ENCODE measurements at places on chromosomes 13 and 19.

DNA sequence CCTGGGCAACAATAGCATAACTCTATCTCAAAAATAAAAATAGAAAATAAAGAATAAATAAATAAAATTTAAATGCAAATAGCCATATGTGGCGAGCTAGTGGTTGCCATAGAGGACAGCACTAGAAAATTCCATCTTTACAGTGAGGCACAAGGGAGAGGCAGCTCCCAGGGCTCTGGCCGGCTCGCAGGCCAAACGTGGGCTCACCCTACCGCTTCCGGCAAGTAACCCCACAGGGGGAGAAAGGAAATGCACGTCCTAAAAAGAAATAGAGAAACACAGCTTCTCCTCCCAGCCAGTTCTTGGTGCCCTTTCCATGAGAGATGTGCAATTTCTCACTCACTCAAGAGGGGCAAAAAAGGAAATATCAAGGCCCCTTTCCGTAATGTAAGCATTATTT lies 12.4 kb upstream of the GRWD1 start:
- no peak for DNase-seq

DNA sequence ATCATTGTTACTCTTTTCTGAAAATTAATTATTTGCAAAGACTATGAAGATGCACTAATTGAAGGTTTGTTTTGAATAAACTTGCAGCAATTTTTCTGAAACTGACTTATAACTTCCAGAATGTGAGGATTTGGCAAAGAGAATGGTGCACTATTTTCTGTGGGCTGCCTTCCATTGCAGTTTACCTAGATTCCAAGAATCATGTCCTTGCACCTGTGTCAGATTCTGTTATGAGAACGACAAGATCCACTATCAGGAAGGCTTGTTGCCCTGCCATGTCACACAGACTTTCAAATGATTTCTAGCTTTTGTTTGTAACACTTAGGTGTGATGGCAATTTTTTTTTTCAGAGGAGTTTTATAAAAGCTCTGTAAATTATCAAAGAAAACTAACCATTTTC lies 5.6 kb upstream of the SLAIN1 start:
- DNase-seq = no peak

- no peak for DNase-seq
Observed at GRCh38 chr19:5436948-5437306, 18.3 kb upstream of the ZNRF4 start.

DNA sequence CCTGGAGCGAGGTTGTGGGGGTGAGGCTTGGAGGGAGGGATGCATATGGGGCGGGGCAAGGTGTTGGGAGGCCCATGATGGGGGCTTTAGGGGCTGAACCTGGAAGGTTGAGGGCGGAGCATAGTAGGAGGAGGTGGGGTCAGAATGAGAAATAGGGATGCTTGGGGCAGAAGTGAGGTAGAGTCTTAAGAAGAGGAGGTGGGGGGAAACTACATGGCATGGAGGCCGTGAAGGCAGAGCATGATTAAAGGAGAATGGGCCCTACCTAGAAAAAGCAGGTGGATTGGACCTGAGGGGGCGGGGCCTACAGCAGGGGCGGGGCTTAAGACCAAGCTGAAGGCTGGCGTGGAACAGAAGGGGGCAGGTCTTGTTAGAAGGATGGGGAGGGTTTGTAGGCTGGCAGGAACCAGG lies 799 bp downstream of the NR1H2 start:
- DNase-seq = no peak

- no peak for DNase-seq
Observed at GRCh38 chr19:44955505-44956439, 592 bp downstream of the CLPTM1 start.

- DNase-seq = no peak
Observed at GRCh38 chr19:53374743-53375142, 9.2 kb downstream of the ZNF525 start.

DNA sequence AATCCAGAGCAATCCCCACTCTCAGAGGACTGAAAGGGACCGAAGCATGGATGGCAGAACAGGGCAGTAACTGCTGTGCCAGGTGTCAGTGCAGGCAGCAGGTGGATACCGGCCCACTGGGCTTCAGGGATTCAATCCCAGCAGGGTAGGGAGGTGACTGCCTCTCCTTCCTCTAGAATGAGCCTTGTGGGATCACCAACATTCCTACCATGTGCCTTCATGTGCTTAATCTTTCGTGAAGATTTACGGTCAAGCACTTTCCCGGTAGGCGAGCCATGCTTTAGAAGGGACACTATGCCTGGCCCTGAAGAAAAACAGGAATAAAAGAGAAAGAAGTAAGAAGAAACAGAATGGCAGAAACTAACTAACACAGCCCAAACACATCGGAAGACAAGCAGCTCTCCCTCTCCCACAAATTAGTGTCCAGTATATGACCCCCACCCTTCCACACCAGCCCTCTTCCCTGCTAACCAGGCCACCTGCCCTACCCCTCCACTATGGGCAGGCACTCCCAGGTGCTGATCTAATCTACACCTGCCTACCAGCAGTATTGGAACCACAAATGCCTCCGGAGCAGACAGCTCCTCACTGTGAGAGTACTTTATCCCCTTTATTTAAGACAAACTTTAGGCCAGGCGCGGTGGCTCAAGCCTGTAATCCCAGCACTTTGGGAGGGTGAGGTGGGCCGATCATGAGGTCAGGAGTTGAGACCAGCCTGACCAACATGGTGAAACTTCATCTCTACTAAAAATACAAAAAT lies 162.5 kb downstream of the NUFIP1 start:
- DNase-seq = no peak

GRCh38 chr19:6707658-6708018 lies 12.8 kb downstream of the C3 start:
- no peak for DNase-seq

- DNase-seq = no peak
Observed at GRCh38 chr19:12689581-12690216, 1.9 kb downstream of the GNG14 start.

- DNase-seq = peak; percentile 72
Observed at GRCh38 chr19:47247308-47247990, 8.9 kb upstream of the CCDC9 start.

DNA sequence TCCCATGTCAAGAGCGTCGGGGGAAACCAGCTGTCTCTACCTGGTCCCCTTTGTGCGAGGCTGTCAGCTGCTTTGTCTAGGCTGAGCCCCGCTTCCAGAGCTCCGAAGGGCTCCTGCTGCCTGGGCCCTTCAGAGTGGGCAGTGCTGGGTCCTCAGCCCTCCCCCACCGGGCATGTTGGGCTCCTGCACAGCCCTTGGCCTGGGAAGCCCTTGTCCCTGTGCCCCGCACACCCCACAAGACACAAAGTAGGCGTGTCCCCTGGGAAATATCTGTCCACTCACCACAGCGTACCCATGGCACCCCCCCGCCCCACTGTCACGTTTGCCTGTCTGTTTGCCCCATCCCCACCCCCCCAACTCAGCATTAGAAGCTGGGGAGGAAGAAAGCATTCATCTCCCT lies 39.6 kb upstream of the RANBP3 start:
- DNase-seq = no peak

- no peak for DNase-seq
Observed at GRCh38 chr13:34765446-34766180, 176.5 kb upstream of the NBEA start.

- no peak for DNase-seq
Observed at GRCh38 chr13:25347151-25347550, 24.6 kb upstream of the ATP8A2 start.

GRCh38 chr19:18417250-18418028 lies 1.8 kb upstream of the SSBP4 start:
- DNase-seq = peak; percentile 86

- DNase-seq = no peak
Observed at GRCh38 chr13:102280366-102280765, 121.5 kb downstream of the FGF14 start.

DNA sequence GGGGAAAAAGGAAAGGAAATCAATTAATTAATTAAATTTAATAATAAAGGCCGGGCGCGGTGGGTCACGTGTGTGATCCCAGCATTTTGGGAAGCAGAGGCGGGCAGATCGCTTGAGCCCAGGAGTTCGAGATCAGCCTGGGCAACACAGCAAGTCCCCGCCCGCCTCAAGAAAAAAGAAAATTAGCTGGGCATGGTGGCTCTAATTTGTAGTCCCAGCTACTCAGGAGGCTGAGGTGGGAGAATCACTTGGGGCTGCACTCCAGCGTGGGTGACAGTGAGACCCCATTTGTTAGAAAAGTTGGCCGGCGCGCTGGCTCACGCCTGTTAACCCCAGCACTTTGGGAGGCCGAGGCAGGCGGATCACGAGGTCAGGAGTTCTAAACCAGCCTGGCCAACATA lies 733 bp upstream of the CD320 start:
- DNase-seq = no peak

DNA sequence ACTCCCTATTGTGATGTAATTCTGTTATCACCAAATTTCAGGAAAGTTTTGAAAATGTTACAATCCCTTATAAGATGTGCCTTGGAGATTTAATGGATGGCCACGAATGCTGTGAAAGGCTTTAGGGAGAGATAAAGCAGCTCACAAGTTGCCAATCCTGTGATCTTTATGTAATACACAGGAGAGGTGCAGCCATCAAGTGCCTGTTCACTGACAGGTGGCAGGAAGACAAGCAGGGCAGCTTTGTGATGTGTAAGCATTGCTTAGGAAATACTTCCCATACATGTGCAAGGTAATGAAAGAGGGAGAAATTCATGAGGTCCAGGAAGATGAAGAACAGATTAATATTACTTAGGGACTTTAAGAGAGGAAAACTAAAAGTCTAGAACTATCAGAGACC lies 628.8 kb downstream of the SLITRK6 start:
- DNase-seq = no peak

DNA sequence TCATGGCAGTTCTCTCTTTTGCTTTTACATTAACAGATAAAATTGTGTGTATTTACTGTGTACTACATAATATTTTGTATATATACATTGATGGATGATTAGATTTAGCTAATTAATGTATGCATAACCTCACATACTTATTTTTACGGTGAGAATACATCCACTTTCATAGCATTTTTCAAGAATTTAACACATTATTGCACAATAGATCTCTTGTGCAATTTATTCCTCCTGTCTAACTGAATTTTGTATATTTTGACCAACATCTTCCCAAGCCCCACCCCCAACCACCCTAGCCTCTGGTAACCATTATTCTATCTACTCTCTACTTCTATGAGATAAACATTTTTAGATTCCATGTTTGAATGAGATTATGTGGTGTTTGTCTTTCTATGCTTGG lies 194.7 kb downstream of the RBM26 start:
- no peak for DNase-seq

Data from hepatic stellate cell (primary cell).